SK-N-DZ (cell line): ENCODE measurements at places on chromosomes 11 and 22.

GRCh38 chr11:57491371-57492061 lies 24.0 kb downstream of the SLC43A1 start:
- DNase-seq = peak; percentile 43

GRCh38 chr22:40572976-40573375 lies 63.5 kb downstream of the MRTFA start:
- no peak for DNase-seq

DNA sequence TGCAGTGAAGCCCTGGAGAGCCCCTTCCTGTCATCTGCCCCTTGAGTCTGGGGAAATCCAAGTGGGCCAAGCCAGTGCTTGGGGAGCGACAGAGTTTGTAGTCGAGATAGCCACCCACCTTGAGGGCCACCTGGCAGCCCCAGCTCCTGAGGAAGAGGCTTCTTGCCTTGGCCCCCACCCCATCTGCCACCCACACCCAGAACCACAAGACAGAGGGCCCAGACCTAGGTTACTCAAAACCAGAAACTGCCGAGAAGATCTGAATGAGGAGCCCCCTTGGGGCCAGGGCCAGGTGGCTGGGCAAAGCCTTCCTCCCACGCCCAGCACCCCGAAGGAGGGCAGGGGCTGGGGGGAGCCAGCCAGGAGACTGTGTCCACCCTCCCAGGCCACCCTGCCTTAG lies 18.8 kb upstream of the PRR5 start:
- no peak for DNase-seq

- DNase-seq = no peak
These were observed 4.2 kb upstream of the FXYD2 start for GRCh38 chr11:117828611-117829368.

DNA sequence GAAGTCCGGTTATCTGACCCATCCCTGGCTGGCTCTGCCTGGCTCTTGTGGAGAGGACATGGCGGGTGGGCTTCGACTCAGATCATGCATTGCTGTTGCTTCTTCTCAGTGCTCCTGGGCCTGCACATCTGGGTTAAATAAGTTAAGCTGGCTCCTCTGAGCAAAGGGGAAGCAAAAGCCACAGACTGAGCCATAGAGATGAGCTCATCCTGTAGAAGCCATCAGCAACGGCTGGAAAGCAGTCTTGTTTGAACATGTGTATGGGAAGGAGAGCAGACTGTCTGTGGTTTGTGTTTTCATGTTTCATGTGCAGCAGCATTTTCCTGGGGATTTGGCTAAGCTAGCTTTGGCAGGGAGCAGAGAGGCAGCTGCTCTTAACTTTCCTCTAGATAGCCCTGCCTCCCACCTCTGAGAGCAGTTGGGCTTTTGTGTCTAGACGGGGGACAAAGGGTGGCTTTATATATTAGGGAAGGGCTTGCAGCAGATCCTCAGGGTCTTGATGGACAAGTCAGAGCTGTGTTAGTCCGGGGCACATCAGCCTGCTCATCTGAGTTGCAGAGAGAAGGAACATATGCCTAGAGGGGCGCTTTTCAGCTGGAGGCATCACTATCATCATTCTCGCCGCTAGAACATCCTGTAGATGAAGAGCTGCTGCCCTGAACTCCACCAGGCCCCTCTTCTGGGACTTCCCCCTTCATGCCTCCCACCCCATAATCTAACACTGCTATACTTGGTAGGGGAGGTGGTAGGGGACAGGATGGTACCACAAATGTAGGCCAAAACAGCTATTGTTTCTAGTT lies 14.9 kb downstream of the DCPS start:
- no peak for DNase-seq

DNA sequence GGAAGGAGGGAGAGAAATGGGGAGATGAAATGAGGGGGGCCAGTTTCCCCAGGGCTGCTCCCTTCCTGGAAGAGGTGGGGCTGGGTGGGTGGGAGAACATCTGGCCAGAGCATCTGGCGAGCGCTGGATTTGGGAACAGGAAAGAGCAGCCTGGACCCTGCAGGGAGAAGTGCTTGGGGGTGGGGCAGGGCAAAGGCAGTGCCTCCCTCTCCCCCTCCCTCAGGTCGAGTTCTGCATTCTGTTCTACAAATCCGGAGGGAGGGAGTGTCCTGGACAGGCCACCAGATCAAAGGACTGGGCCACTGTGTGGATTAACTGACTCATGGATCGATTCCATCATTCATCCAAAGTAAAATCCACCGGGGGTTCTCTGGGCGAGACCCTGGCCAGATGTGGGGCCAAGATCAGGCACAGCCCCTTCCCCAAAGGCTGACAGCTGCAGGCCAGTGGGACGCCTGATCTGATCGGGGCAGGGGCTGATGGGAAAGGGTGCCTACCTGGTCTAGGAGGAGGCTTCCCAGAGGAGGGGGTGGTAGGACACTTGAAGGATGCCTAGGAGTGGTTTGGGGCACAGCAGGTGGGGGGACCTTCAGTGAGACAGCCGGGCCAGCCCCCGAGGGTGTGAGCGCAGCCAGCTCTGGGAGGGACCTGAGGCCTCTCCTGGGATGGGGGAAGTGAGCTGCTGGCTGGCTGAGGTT lies 57.5 kb downstream of the CACNA1I start:
- DNase-seq = no peak

- no peak for DNase-seq
These were observed 170.2 kb downstream of the MIAT start for GRCh38 chr22:26827611-26828010.

DNA sequence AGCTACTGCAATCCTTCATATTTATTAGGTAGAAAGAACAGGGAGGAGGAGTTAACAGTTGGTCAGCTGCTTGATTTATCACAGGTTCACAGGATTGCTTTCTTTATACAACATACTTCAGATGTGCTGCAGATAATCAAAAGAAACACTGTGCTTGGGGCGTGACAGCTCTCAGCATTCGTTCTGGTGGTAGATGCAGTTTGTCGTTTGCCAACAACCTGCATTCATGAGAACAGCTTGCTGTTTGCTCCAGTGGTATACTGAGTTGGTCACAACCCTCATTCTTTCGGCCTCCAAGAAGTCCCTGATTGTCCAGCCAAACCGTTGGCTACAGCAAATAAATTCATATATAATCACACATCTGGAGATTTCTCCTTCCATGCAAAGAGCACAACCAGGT lies 120.5 kb downstream of the ZNF280B start:
- DNase-seq = no peak

- no peak for DNase-seq
These were observed 39.7 kb downstream of the MAPK1 start for GRCh38 chr22:21827628-21828267.
